ENCODE measurements at places on chromosomes 7 and 10.

- no peak for DNase-seq
Measured at GRCh38 chr10:96588616-96589419, 2.0 kb upstream of the TM9SF3 start.

DNA sequence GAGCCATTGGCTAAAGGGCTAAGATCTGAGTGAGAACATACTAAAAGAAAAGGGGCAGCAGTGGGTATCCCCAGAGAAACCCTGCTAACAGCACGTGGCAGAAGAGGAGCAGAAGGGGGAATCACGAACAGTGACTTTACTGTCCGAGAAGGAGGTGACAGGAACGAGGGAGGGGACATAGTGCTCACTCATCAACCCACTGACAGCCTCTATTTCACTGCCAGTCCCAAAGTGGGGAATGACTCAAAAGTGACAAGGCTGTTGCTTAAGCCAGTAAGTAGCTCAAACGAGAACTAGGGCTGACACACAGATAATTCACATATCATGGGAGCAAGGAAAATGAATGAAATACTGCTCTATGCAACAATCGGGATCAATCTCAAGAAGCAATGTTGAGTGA lies 92.7 kb downstream of the RSU1 start:
- no peak for DNase-seq

- DNase-seq = no peak
Measured at GRCh38 chr7:65285906-65286864, 87.5 kb upstream of the ZNF92 start.

DNA sequence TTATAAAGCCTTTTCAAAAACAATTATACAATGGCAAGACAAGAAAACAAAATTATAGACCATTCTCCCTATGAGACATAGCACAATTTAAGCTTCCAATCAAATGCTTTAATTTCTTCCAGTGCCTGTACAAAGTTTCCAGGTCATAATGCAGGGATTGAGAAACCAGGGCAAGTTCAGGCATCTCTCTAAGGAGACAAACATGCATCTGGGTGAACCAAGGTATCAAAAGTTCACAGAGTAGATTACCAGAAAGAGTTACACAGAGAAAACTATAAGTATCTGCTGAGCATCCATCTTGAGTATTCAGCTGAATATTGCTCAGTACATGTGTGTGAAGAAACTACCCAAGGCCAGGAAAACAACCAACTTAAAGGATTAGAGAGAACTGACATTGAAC lies 89.1 kb downstream of the COL28A1 start:
- DNase-seq = no peak

DNA sequence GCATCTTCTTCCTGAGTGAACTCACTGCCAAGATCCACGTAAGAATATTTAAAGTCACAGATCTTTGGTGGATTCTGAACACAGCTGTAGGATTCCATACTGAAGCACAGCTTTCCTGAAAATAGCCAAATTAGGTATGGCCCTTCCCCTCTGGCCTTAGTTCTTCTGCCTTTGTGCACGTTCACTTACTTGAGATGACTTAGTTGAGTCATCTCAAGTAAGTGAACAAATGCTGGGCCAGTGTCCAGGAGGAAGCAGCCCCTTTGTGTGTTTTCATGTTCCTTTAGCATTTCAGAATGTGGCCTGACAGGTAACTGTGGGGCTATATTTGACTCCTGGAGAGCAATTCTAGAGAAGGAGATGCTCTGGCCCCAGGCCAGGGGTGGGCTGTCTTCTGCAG lies 51.5 kb downstream of the CCNY start:
- DNase-seq = no peak
